ENCODE measurements at places on chromosomes 12 and 14.

GRCh38 chr12:52037248-52037861, 13.9 kb upstream of the NR4A1 start:
- DNase-seq: no peak

DNA sequence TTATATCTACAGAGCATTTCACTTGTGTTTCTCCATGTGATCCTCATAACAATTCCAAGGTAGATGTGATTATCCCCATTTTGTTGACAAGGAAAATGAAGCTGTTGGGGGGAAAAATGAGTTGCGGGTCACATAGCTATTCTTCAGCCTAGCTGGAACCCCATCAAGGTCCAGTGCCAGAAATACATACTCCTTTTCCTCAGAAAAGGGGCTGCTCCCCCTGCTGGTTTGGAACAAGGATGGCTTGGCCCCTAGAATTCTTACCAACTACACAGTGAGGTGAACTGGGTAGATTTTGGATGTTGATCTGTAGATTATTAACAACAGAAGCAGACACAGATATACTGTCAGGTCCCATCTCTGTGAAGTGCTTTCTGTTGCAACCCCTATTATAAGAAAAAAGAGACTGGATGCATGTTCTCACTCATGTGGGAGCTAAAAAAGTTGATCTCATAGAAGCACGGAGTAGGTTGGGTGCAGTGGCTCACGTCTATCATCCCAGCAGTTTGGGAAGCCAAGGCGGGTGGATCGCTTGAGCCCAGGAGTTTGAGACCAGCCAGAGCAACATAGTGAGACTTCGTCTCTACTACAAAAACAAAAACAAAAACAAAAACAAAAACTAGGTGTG, 8.9 kb downstream of the IKZF4 start:
- DNase-seq: peak; percentile 51

DNA sequence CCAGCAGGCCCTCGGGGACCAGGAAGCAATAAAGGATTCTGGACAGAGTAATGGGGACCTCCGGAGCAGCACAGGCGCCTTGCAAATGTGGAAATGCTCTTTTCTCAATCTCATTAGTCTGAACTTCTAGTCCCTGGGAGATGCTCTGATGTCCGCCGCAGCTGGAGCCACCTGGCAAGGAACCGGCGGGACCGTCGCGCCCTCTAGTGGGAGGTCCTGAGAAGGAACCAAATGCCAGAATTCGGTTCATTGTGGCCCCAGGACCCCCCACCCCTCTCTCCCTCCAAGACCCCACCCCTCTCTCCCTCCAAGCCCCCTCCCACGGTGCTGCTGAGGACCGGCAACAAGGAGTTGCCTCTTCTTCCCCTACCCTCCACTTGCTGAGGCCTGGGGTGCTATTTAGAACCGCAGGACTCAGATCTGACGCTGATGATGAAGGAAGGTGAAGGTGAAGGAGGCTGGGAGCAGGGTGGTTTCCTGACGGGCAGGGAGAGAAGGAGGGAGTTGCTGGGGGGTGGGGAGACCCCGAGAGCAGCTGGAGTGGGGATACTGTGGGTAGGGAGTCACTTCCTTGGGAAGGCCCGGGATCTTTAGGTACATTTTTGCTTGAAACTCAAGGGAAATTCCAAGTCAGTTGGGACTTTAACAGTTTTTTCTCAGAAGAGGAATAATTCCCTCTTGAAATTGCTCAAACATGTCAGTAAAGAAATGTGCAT, 42.5 kb downstream of the SMIM41 start:
- peak; percentile 70 for DNase-seq

DNA sequence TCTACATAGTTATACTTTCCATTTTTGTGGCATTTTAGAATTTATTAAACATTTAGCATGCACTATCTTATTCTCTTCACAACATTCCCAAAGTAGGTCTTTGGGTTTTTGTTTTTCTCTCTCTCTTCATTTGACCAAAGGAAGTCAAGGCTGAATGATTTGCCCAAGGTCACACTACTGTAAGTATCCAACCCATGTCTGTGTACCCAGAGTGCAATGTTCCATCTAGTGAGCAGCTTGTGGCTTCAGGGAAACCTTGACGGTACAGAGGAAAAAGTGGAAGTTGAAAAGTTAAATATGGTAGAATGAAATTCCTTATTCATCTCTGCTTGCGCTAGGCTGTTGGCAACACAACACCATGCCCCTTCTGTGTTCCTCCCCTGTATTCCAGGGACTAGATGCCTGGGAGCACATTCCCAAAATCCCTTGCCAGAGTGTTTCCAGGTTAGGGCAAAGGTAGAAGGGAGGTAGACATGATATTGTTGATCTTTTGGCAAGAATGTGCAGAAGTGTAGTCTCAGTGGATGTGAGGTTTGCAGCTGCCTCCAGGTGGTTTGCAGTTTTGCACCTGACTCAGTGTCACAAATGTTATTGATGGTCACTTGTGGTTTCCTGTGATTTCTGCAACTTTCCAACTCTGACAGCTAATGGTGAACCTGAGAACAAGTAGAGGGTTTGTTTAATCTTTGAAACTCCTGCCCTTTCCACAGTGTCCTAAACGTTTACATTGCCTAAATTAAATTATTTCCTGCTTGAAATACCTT, 196.7 kb downstream of the RMST start:
- no peak for DNase-seq

GRCh38 chr14:99573436-99574098, 30.4 kb downstream of the CCDC85C start:
- DNase-seq: no peak

DNA sequence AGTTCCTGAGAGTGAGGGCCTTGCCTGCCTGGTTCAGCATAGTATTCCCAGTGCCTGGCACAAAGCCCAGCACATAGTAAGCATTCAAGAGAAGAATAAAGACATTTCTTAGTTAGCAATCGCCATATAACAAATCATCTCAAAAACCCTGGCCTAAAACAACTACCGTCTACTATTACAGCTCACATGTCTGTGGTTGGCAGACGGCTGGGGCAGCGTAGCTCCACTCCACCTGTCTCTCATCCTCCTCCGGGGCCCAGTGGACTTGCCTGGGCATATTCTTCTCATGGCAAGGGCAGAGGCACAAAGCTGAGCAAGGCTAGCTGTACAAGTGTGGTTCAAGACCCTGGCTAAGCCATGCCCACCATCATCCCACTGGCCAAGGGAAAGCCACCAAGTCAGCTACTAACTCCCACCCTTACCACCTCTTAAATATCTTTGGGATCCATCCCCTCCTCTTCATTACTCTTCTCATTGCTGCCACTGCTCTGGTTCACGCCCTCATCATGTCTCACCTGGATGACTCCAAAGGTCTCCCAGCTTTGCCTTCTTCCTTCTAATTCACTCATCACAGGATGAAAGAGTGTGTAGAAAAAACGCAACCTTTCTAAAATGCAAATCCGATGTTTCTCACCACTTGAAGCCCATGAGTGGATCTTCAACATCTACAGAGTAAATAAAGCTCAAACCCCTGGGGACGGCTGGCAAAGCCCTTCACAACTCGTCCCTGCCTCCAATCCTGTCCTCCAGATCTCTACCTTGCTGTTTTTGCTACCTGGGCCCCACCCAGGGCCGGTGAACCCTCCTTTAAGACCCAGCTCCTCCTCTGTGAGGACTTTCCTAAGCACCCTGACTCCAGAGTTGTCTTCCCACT, 10.4 kb downstream of the TMEM229B start:
- DNase-seq: no peak

DNA sequence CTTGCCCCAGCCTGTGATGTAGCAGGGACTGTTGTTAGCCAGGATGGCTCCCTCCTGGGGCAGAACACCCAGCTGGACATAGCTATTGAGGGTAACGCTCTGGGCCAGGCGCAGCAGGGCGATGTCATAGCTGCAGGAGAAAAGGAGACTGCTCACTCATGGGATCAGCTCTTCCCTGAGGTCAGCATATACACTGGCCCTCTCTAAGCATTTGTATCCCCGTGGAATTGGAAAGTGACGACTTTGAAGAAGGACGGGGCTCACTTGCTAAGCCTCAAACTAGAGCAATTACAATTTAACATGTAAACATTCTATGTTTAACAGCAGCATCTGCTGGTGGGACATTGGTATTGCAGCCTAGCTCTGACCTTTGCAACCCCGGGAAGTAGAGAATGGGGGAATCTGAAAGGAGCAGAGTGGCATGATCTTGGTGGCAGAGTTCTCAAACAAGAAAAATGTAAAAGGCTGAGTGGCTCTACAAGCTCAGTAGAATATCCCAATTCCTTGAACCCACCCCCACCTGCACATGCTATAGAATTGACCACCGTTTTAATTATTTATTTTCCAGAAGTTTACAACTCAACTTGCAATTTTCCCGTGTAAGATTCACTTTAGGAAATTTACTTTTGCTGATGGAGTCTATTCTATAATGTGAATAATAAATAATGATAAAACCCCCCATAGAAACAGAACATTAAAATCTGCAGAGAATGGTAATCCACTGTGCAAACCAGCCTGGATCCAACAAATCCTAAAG, 5.0 kb downstream of the CELA1 start:
- DNase-seq: peak; percentile 77

DNA sequence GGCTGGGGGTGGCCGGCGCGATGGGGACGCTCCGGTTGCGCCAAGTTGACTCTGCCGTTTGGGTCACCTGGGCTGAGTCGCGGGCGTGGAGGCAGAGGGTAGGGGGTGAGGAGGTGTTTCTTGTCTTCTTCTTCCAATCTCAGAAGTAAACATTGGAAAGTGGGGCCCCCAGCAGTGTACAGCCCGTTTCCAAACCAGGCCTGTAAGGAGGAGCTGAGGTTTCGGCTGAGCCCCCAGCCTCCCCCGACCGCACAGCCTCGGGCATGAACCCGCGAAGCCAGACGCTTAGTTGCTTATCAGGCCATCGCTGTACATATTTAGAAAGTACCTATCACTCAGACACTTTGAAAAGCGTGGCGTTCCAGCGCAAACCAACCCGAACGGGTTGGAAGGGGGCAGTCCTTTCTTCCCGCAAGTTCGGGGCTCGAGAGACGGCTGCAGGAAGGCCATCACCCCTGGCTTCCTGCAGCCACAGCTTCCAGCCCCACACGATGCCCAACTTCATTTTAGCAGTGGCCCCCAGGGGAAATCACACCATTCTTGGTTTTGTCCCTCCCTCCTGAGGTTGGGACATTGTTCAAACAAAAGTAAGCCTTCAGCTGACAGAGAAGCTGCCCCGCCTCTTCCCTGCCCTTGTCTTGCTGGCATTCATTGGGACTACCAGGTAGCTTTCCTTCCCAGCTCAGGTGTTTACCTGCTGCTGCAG, 164.1 kb downstream of the ZFP36L1 start:
- DNase-seq: peak; percentile 11

DNA sequence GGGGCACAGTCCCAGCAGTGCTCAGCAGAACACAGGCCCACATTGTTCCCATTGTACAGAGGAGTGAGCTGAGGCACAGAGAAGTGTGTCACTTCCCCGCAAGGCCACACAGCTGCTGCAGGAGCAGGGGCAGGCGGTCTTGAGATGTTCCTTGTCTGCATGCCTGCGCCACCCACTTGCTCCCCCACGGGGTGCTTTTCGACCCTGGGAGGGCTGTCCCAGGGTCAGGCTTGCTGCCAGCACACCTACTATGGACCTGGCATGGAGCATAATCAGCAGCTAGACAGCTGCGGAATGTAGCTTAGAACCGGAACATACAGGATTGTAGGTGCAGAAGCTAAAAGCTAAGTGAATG, 7.8 kb upstream of the EP400 start:
- no peak for DNase-seq

DNA sequence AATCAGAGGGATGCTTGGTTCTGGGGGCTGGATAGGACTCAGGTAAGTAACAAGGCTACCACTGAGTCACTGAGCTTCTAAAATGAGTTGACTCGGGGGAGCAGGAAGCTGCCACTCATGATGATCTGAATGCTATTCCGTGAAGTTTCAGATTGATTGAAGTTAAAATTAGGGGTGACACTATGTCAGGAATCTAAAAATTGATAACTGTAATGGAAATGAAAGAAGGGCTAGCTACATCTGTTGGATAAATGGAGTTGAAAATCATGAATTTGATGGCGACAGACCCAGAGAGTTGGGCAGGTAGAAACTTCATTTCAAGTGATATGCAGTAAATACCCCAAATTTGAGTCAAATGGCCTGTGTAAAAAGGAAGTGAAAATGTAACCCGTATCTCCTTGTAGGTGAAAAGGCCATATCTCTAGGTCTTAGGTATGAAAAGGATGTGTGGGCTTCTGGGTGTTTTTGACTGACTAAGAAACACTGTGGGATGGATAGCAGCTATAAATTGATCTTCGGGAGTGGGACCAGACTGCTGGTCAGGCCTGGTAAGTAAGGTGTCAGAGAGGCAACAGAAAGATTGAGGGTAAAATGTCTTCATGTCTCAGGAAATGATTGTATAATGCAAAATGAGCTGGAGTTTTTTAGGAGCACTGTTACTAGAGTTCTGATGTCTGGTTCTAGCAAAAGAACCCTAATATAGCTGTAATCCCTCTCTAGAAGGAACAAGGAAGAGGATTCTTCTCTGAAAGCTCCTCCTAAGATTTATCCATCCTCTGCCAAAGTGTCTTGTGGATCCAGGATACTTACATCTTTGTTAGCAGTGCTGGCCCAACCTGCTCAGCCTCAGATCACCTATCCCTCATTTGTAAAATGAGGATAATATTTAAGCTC, 57.3 kb downstream of the DAD1 start:
- no peak for DNase-seq

DNA sequence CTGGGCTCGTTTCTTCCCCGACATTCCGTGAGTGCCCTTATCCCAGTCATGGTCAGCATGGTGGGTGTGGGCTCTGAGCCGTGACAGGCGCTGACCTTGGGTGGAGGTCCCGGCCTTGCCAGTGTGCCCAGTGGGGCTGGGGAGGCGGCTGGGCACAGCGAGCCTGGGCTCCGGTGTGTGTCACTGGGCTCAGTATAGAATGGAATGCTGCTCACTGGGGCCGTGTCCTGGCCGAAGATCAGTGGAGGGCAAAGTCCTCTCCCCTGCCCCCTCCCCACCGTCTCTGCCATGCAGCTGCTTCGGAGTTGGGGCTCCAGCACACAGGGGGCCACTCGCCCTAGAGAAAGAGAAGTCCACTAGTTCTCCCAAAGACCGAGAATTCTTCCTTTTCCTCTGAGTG, 164.4 kb downstream of the TSPAN9 start:
- no peak for DNase-seq

DNA sequence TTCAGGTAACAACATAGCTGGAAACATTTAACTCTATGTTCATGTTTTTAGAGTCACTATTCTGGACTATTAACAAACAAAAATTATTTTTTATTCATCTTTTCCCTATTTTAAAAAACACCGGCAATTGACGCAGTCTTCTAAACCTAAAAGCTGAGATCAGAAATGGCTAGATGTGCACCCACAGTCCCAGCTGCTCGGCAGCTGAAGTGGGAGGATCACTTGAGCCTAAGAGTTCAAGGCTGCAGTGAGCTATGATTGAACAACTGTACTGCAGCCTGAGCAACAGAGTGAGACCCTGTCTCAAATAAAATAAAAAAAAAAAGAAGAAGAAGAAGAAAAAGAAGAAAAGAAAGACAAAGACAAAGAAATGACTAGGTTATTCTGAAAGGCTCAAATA, 64.5 kb downstream of the PAX9 start:
- no peak for DNase-seq

DNA sequence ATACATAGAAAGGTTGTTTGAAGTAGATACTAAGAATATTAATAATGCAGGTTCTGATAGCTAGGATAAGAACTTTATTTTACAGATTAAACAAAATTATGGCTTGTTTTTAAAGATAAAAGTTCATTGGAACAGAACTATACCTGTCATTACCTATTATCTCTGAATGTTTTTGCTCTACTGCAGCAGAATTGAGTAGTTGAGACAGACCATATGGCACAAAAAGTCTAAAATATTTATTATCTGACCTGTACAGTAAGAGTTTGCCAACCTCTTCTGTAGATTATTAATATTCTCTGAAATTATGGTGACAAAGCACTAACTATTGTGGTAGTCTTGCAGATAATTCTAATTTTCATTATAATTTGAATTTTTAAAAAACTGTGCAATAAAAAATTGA, 829.1 kb upstream of the MGAT4C start:
- DNase-seq: no peak

GRCh38 chr14:93725002-93725582, 63.2 kb downstream of the PRIMA1 start:
- DNase-seq: no peak

Measured in stimulated activated CD4-positive, alpha-beta T cell treated with anti-CD3 and anti-CD28 coated beads, Interleukin-4, amount 100 ng/mL, for 24 hours (primary cell).